Activated T-helper 2 cell treated with anti-CD3 and anti-CD28 coated beads, Interferon-gamma antibody, Interleukin-2, Interleukin-4, amounts not matched to agents 10 μg/mL and 5 μg/mL and 100 μg/mL, durations not matched to agents 14 hours and 24 hours and 36 hours (primary cell): ENCODE measurements at places on chromosomes 4 and X. TPM values are rescaled to one million over a fixed set of nuclear protein-coding genes. Genes with fewer than 3 reads are reported as not detected.
A peak's percentile ranks its signal among the peaks of the same experiment; 100 is the strongest.

Gene SULT1B1
- total RNA-seq = 0.11 and 0.25 TPM in 2 replicates

- no peak for DNase-seq
- H3K4me1 ChIP-seq = peaks cover 12% of the 10 kb centered on the region
- H3K4me3 ChIP-seq = no peak overlapping the region
Observed at GRCh38 chr4:139988863-139989765, 164.9 kb downstream of the MAML3 start.

Gene ZNF157
- 0.25 TPM in 2 replicates for total RNA-seq

Gene ZFP42
- total RNA-seq = 0.07 TPM in 1 of 2 replicates, not detected in the other

Gene MAGEC1
- not detected in 2 replicates for total RNA-seq

Gene FHDC1
- total RNA-seq = 0.07 TPM in 2 replicates

DNA sequence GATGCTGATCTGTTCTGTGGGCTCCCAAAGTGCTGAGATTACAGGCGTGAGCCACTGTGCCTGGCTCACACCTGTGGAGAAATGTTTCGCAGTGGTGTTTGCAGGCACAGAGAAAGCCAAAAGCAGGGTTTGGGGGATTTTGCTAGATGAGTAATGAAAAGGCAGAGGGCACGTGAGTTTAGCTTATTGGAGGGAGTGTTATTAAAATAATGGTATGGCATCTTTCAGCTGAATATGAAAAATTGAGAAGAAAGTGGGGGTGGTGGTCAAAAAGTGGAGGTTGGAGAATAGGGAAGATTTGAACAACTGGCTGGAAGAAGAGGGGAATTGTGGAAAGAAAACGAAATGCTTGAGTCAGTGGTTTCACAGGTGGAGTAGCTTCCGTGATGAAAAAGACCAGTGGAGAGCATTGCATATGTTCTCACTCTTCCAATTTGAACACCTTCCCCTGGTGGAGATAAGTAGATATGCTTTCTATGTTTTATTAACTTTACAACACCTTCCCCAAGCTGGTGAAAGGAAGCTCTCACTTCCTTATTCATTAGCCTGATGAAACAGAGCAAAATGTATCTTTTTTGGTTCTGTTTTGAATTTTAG lies 1.1 kb upstream of the CHST7 start:
- peaks cover 29% of the 10 kb centered on the region for H3K4me1 ChIP-seq
- H3K27ac ChIP-seq = peak overlapping the region; percentile 70
- H3K4me3 ChIP-seq = peak overlapping the region; percentile 78
- peaks cover 6% of the 10 kb centered on the region for H3K36me3 ChIP-seq
- no peaks in the 10 kb centered on the region for H3K27me3 ChIP-seq

GRCh38 chrX:68757331-68757730 lies 71.5 kb upstream of the EFNB1 start:
- no peak for DNase-seq
- no peaks in the 10 kb centered on the region for H3K4me1 ChIP-seq
- no peak overlapping the region for H3K27ac ChIP-seq
- no peaks in the 10 kb centered on the region for H3K36me3 ChIP-seq
- H3K27me3 ChIP-seq = no peaks in the 10 kb centered on the region

Gene FGF13
- total RNA-seq = not detected in 2 replicates
